D721Med (cell line): ENCODE measurements at places on chromosomes 3 and 15.

DNA sequence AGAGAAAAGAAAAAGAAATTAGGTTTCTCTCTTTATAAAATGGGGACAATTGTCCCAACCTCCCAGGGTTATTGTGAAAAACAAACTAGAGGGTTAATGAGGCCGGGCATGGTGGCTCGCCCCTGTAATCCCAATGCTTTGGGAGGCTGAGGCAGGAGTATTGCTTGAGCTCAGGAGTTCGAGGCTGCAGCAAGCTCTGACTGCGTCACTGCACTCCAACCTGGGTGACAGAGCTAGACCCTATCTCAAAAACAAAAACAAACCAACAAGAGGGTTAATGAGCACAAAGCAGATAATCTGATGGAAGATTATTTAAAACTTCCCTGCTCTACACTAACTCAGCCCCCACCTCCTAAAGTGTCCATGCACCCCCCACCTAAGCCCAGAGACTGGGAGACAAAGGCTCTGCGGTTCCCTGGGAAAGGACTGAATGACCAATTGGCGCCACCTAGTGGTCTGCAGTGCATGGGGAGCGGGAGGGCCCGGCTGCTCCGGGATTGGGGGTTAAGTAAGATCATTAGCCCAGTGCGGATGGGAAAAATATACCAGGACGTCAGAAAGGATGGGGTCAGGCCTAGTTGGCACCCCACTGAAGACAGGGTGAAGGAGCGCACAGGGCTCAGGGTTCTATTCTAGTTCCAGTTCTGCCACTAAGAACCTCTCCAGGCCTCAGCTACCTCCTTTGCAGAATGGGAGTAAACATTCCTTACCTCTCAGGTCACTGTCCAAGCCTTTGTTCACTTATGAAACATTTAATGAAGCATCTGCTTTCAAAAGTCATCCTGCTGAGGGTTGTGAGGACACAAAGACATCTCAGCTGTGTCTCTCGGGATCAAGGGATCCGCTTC, 15.6 kb downstream of the PIF1 start:
- peak; percentile 86 for DNase-seq

- DNase-seq, result no peak
Measured at GRCh38 chr3:128709506-128710210, 16.3 kb upstream of the RAB7A start.

- DNase-seq, result no peak
Measured at GRCh38 chr3:36911990-36912804, 32.7 kb downstream of the TRANK1 start.

GRCh38 chr15:43404130-43404529, 33.2 kb downstream of the TUBGCP4 start:
- DNase-seq, result no peak

GRCh38 chr3:112638327-112639020, 2.5 kb downstream of the CCDC80 start:
- no peak for DNase-seq

DNA sequence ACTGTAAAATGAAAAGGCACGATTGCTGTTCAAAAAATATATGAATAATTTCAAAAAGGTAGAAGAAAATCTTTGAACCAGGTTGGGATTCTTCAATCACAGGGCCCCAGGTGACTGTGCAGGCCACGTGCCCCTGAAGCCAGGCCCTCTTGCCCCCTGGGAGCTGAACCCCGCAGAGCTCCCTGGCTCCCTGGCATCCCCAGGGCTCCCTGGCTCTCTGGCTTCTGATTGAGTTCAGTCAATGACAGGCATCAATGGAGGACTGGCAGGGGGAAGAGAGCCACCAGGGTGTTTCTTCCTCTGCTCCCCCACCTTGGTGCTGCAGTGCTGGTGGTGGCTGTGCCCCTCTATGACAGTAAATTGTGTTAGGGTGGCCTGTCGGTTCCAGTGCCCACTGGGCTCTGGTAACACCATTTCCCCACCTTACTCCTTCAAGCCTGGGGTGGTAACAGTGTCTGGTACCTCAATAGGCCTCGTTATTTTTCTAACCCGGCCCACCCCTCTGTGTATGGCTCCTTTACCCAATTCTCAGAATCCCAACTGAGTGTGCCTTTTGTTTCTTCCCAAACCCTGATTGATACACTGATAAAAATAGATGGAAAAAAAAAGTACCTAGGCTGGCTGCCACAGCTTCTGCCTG, 62.6 kb downstream of the STARD5 start:
- DNase-seq, result no peak

GRCh38 chr3:72763751-72764440, 84.3 kb downstream of the SHQ1 start:
- DNase-seq, result no peak

- no peak for DNase-seq
Measured at GRCh38 chr3:157394411-157394810, 42.2 kb upstream of the PTX3 start.

GRCh38 chr3:16908016-16908807, 23.5 kb downstream of the PLCL2 start:
- no peak for DNase-seq

DNA sequence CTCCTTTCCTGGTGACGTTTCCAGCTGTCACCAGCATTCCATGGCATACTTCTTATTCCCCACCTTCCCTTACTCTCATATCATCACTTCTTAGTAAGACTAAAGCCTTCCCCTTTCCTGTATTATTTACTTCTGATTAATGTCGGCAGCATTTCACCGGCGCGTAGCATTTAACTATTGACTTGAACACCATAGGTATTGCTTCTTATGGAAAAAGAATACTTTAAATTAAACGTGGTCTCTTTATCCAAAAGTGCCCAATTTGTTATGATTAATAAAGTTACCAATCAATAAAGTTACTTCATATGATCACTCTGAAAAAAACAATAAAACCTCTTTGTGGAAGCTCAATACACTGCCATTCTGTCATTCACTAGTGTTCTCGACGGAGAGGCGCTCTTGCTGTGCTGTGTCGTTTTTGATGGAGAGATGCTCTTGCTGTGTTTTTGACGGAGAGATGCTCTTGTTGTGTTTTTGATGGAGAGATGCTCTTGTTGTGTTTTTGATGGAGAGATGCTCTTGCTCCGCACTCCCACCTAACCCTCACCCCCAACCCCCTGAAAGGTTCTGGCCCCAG, 165.0 kb downstream of the XXYLT1 start:
- no peak for DNase-seq

GRCh38 chr3:52670621-52671521, 14.8 kb downstream of the PBRM1 start:
- no peak for DNase-seq

DNA sequence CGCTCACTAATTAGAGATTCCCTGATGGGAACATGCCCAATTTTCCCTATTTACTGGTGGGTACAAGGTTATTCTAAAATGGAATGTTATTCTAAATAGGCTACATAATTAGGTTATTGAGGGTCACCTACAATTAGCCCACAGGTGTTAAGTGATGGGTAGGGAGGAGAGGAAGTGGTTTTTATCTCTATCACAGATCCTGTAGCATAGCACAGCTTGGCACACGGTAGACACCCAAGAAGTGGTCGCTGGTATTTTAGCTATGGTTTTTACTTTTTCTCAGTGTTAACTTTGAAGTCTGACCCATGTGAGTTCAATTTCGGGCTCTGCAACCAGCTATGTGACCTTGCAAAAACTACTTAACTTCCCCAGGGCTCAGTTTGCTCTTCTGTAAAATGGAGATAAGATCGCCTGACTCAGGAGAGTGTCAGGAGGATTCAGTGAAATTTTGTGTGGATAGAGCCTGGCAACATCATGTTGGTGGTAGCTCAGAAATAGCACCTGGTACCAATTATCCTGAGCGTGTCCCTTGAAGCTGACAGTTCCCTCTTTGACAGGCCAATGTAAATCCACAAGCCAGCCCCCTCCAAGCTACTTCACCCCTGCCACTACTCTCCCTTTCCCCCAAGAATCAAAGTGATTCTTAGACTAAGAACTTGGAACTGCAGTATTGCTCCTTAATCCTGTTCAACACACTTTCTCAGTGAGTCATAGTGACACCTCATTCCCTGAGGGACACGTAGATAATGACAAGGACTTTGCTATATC, 8.7 kb upstream of the LMCD1 start:
- DNase-seq, result no peak
